Activated T-helper 1 cell treated with anti-CD3 and anti-CD28 coated beads, Interleukin-12 subunit alpha, Interleukin-12 subunit beta, Interleukin-2, Interleukin-4 antibody, amounts not matched to agents 30 ng/mL and 10 ng/mL and 1 ng/mL, durations not matched to agents 14 hours and 24 hours and 36 hours (primary cell): ENCODE measurements at places on chromosomes 16 and 17.

DNA sequence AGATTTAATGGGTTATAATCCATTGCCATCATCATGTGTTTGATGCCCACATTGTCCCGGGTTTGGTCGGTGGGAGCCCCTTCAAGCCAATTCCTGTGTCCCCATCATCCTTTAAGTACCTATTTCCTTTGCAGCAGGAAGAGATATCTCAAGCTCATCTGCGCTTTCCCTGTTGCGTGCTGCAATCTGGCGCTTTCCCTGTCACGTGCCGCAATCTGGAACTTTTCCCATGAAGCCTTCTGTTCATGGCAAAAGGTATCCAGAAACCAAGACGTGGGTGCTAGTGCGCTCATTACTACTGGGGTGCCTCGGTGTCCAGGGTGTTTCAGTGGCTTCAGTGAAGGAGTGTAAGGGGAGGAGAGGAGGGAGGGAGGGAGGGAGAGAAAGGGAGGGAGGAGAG, 174.6 kb upstream of the ZNF469 start:
- DNase-seq, result no peak

DNA sequence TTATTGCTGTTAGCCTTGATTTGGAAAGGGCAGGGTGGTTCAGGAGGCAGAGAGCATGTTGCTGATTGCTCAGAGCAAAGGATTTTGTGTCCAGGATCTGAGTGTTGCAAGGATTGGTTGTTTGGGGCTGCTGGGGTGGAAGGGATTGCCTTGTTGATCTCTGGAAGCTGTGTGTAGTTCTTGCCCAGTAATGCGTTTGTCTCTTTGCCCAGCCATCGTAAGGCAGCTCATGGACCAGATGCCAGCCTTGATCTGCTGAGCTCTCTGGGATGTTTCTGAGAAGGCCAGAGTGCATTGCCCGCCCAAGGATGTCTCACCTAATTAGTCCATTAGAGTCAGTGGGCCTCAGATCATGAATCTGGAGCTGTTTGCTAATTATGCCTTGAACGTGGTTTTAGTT, 33.6 kb downstream of the NKD1 start:
- no peak for DNase-seq

DNA sequence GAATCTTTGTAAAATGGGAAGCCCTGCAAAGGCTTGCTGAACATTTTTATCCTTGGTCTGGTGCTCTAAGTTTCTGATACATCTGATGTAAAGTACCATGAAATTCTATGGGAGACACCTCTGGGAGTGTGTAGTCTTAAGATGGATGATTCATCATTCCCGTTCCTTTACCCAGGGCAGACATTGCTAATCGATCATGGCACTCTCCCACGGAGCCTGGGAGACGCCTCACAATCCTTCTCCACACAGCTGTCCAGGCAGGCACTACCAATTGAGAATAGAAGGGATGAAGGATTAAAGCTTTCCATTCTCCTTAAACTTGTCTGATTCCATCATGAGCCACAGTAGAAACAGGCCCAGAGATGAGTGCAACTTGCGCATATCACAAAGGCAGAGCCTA, 144.8 kb downstream of the GSG1L start:
- no peak for DNase-seq

DNA sequence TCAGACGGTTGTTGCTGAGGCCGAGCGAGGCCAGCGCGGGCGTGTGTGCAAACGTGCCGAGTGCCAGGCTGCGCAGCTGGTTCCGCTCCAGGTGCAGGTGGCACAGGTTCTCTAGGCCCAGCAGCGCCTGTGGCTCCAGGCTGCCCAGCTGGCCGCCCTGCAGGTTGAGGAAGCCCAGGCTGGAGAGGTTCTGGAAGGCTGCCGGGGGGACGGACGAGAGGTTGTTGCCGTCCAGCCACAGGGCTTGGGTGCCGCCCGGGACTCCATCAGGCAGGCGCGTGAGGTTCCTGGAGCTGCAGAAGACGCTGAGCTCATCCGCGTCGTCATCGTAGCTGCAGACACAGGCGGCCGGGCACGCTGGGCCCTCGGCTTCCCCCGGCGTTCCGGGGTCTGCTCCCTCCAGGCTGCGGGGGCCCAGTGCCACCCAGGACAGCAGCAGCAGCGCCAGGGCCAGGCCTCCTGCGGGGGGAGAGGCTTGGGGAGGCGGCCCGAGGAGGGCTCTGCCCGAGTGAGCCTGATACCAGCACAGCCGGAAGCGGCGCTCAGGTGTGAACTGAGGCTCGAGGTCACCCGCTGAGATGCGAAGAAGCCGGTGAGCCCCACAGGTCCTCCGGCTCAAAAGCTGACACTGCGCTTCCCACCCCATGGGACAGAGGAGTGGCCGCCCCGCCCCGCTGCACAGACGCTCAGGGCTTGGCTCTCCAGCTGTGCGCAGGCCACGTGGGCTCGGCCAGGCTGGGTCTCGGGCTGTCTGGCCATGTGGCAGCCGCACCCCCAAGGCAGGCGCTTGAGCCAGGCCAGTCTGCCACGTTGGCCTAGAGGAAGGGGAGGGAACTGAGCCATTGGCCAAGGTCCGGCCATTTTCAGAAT, 1.3 kb downstream of the IGFALS start:
- no peak for DNase-seq

DNA sequence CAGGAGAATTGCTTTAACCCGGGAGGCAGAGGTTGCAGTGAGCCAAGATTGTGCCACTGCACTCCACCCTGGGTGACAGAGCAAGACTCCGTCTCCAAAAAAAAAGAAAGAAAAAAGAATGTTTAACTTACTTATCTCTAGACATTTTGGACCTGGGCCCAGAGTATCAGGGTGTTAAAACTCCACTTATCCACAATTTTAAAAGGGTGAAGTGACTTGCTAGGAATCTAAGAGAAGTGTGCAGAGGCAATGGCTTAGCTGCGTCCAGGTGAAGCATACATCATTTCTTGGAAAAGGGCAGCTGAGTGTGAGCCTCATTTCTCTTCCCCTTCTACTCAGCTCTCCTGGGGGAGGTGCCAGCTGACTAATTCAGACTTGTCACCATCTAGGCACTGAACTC, 25.1 kb downstream of the ALDH3A2 start:
- no peak for DNase-seq

DNA sequence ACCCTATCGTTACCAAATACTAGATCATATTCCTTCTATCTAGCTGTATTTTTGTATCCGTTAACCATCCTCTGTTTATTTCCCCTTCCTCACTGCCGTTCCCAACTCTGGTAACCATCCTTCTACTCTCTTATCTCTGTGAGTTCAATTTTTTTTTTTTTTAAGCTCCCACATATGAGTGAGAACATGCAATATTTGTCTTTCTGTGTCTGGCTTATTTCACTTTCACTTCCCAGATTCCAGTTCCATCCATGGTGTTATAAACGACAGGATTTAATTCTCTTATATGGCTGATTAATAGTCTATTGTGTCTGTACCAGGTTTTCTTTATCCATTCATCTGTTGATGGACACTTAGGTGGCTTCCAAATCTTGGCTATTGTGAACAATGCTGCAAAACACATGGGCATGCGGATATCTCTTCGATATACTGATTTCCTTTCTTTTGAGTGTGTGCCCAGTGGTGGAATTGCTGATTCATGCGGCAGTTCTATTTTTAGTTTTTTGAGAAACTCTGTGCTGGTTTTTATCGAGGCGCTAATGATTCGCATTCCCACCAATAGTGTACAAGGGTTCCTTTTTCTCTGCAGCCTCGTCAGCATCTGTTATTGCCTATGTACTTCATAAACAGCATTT, 599.6 kb downstream of the TMEM114 start:
- DNase-seq, result no peak

- no peak for DNase-seq
These were observed 12.4 kb downstream of the WSB1 start for GRCh38 chr17:27306276-27306835.

DNA sequence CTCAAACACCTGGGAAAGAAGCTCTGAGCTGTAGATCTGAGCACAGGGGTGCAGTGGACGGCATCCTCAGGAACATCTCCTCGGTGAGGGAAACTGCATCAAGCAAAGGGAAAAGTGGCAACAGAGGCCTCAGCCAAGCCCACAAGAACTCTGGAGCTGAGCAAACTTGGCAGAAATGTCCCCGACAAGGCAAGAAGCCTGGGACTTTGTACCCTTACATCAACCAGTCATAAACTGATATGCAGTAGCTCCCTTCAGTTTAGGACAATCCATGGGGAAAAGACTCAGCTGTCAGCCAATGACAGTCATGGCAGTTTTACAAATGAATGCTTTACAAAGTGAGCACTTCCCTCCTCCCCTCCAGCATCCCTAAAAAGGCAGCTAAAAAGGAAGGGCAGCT, 210.0 kb upstream of the DYNLRB2 start:
- DNase-seq, result no peak

DNA sequence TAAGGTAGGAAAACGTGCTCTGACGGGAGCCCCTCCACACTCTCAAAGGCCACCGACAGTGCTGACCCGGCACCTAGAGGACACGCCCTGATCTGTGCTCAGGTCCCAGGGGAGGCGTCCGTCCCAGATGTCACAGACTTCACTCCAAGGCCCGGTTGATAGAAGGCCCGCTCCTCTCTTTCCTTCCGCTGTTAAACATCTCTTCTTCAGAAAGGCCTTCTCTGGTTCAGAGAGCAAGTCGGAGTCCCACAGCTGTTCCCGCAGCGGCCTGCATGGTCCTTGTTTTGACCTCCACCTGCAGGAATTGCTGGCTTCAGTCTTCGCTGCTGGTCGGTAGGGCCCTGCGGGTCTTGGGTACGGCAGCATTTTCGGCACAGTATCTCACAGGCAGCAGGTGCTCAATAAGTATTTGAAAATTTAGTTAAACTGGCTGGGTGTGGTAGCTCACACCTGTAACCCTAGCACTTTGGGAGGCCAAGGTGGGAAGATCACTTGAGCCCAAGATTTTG, 88.5 kb downstream of the MRC2 start:
- no peak for DNase-seq

DNA sequence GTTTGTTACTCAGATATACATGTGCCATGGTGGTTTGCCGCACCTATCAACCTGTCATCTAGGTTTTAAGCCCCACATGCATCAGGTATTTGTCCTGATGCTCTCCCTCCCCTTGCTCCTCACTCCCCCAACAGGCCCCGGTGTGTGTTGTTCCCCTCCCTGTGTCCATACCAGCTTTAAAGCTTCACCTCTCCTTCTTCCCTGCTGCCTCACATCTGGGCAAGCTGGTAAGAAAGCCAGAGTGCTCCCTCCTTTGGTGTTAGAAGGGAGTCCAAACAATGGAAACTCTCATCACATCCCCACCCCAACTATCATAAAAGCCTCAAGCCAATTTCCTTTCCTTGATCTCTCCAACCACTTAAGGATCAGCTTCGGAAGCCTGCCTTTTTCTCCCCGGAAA, 1115.6 kb upstream of the GOT2 start:
- no peak for DNase-seq

DNA sequence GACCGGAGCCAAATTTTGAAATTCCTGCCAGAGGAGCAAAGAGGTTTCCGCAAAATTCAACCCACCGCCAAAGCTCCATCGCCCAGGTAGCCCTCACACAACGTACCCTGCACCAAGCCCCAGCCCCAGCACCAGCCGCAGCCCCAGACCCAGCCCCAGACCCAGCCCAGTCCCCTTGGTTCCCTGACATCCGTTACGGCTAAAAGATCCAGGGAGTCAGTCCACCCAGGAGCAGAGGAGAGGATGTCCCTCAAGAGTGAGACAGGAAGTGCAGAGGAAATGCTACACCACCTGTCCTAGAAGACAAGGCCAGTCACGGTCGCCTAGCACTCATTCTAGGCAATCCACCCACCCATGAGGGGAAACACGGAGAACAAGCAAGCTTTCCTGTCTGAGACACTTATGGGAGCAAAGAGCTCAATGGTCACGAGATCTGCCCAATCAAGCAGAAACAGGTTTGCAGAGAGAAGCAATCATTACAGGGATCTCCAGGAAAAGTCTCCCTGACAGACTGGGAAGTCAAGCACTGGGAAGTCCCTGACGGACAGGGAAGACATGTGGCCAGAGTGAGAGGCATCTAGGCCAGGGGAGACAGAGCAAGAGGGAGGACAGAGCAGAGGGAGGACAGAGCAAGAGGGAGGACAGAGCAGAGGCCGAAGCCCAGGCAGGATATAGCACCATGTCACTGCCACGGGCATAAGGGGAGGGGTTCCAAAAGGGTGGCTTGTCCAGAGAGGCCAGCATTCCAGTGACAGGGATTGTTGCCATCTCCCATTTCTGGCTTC, 15.0 kb upstream of the KCNJ18 start:
- no peak for DNase-seq

- DNase-seq, result no peak
These were observed 5.6 kb downstream of the KIAA0513 start for GRCh38 chr16:85033171-85033570.

DNA sequence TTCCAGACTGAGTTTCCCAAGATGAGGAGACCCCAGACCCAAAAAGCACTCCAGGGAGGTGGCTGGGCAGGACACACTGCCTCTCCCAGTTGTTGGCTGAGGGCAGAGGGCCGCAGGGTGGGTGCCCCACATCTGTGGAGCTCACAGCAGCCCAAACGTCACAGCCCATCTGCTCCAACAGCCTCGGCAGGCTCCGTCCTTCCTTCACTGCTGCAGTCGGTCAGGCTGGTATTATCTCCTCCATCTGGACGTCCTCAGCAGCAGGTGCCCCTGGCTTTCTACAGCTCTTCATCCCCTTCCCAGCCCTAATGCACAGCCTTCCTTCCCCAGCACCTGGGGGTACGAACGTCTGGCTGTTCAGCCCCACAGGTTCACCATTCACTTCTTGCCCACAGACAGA, 55.2 kb downstream of the PRMT7 start:
- DNase-seq, result no peak

DNA sequence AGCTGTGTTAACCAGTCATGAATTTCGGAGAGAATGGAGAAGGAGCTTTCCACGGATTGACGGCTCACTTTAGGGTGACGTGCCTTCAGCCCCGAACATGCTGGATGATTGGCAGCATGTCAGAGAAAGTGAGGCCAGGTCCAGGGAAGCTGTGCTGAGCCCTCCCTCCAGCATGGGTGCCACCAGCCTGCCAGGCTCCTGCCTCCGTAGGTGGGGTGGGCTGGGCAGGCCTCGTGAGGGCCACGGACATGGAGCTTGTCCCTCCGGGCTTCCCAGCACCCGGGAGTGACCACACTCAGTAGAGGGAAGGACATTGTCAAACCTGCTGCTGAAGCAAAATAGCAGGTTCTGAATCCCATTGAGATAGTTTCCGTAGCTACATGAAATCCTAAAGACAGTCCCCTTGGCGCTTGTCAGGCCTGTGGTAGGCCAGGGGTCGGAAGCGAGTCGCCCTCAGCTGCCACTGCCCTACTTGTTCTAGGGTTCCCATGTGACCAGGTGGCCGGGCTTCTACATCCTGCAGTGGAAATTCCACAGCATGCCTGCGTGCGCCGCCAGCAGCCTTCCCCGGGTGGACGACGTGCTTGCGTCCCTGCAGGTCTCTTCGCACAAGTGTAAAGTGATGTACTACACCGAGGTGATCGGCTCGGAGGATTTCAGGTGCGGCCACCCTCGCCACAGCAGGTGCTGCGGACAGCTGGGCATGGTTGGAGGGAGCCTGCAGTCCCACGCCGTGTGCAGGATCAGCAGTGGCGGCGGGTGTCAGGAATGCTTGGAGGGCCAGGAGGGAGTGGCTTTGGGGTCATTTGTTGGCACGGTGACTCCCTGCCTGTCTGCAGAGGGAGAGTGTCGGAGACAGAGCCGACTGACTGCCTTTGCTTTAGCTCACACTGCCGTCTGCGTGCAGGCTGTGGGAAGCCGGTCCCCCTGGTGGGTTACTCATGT, 72.3 kb downstream of the SEC14L1 start:
- DNase-seq, result no peak

- no peak for DNase-seq
These were observed 41.6 kb downstream of the DCAKD start for GRCh38 chr17:45009676-45010467.

GRCh38 chr16:15981382-15981781, 32.0 kb downstream of the ABCC1 start:
- no peak for DNase-seq
